ENCODE measurements at places on chromosomes 2 and 18. TPM values are rescaled to one million over a fixed set of nuclear protein-coding genes. Genes with fewer than 3 reads are reported as not detected.

DNA sequence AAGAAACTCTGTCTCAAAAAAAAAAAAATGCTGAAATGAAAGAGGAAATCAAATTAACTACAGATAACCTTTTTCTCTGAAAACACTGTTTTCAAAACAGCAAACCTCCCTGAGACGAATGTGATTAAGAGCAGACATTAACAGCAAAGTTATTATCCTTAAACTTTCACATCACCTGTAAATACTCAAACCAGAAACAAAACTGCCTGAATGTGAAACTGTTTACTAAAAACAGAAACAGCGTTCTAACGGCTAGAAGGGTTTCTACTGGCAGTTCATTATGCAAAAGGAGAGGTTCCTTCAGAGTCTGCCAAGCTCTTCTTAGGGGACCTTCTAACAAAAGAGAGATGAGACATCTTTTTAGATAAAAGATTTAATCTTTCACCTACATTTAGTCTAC is 45.9 kb downstream of the PNO1 start:
- no peak overlapping the region for H3K4me3 ChIP-seq
- H3K27me3 ChIP-seq: no peaks in the 10 kb centered on the region
- H3K27ac ChIP-seq: peak overlapping the region; percentile 57
- peaks cover 4% of the 10 kb centered on the region for H3K4me1 ChIP-seq
- DNase-seq: no peak
- no peaks in the 10 kb centered on the region for H3K36me3 ChIP-seq

DNA sequence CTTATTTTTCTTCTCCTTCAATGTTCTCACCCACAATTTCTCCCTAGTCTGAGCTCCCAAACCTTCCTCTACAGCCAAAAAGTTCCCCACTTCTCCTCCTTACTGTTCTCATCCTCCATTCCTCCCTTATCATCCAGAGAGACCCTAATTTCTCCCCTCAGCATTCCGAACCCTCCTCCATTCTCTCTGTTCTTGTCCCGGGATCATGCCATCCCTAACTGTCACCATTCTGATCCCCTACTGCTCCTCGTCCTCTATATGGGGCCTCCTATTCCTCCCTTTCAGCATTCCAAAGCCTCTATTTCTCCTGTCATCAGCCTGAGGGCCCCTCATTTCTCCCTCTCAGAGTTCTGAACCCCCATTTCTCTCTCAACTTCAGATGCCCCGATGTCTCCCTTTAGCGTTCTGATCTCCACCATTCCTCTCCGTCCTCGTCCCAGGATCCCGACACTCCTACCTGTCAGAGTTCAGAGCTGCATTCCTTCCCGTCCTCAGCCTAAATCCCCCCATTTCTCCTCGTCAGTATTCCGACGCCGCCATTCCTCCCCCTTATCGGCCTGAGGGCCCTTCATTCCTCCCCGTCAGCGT is 522 bp downstream of the MBD1 start:
- no peaks in the 10 kb centered on the region for H3K27me3 ChIP-seq
- H3K4me3 ChIP-seq: peak overlapping the region; percentile 89
- peaks cover 28% of the 10 kb centered on the region for H3K4me1 ChIP-seq
- DNase-seq: no peak
- peak overlapping the region; percentile 92 for H3K27ac ChIP-seq

- H3K4me1 ChIP-seq: no peaks in the 10 kb centered on the region
- H3K4me3 ChIP-seq: no peak overlapping the region
- no peaks in the 10 kb centered on the region for H3K36me3 ChIP-seq
- DNase-seq: no peak
Measured at GRCh38 chr2:73821227-73821626, 7.5 kb upstream of the STAMBP start.

- H3K27me3 ChIP-seq: no peaks in the 10 kb centered on the region
- H3K36me3 ChIP-seq: no peaks in the 10 kb centered on the region
- no peak overlapping the region for H3K27ac ChIP-seq
- peaks cover 8% of the 10 kb centered on the region for H3K4me1 ChIP-seq
- no peak overlapping the region for H3K4me3 ChIP-seq
Measured at GRCh38 chr2:181426672-181427071, 30.5 kb upstream of the ITGA4 start.

- H3K4me3 ChIP-seq: peak overlapping the region; percentile 24
- no peaks in the 10 kb centered on the region for H3K27me3 ChIP-seq
- peak overlapping the region; percentile 93 for H3K27ac ChIP-seq
- H3K36me3 ChIP-seq: peaks cover 16% of the 10 kb centered on the region
- DNase-seq: no peak
Measured at GRCh38 chr2:201127570-201127969, 11.6 kb downstream of the CFLAR start.

DNA sequence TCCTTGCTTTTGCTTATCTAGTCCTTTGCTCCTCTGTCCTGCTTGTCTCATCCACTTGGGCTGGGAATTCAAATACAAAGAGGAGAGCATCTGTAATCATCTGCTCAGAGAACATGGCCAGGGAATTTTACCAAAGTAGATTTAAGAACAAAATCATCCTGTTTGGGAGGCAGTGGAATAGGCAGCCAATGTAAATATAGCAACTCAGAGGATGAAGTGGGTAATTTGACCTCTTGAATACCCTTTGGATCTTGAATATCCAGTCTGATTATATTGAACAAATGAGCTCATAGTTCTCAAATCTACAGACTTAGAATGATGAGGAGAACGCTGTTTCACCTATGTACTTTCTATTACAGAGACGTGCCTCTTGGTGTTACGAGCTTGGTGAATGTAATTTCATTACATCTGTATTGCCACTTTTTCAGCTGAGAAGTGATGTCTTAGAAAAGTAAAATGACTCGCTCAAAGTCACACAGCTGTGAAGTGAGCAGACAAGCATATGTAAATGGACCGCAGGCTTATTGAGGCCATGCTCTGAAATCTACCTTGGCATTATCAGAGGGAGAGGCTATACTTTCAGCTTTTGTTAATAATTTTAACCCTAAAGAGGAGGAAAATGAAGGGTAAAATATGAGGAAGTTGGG is 266.3 kb downstream of the MTX2 start:
- H3K4me1 ChIP-seq: no peaks in the 10 kb centered on the region
- no peaks in the 10 kb centered on the region for H3K36me3 ChIP-seq
- H3K27ac ChIP-seq: no peak overlapping the region
- no peak for DNase-seq

DNA sequence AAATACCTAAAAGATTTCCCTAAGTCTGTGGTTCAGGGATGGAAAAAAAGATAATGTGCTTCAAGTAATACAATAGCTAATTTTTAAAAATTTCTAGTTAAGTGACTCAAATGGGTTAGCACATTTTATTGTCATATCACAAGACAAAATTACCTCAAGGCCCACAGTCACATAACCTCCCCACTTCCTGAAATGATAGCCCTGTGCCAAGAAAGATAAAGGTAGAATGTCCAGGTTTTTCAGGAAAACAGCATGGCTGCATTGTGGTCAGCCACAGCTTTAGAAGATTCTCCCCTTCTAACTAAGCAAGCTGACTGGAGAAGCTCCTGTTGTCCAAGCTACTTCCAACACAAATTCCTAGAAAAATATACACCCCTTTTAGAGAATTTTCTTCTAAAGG is 127.1 kb upstream of the SLC35G4 start:
- DNase-seq: no peak
- no peaks in the 10 kb centered on the region for H3K36me3 ChIP-seq
- H3K4me1 ChIP-seq: no peaks in the 10 kb centered on the region
- peaks cover 2% of the 10 kb centered on the region for H3K27me3 ChIP-seq

GRCh38 chr2:134333646-134334189 is 79.8 kb downstream of the MGAT5 start:
- H3K4me1 ChIP-seq: no peaks in the 10 kb centered on the region
- H3K4me3 ChIP-seq: no peak overlapping the region
- peaks cover 2% of the 10 kb centered on the region for H3K36me3 ChIP-seq
- no peak overlapping the region for H3K27ac ChIP-seq

DNA sequence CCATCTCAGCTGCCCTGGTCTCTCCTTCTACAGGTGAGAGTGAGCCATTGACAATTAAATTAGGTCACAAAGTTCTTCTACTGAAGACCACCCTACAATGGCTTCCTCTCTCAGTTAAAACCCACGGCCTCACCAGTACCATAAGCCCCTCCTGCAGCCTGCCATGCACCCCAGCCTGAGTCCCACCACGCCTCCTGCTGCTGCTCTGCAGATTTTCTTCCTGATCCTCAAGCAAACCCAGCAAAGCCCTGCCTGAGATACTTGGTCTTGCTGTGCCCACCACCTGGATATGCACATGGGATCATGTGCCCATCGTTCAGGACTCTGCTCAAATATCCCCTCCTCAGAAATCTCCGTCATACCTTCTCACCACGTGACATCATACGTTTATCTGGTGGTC is 696.6 kb downstream of the RNF144A start:
- H3K4me3 ChIP-seq: no peak overlapping the region
- no peaks in the 10 kb centered on the region for H3K36me3 ChIP-seq
- no peaks in the 10 kb centered on the region for H3K4me1 ChIP-seq
- no peak for DNase-seq
- no peak overlapping the region for H3K27ac ChIP-seq

- no peaks in the 10 kb centered on the region for H3K4me1 ChIP-seq
- no peak overlapping the region for H3K4me3 ChIP-seq
- DNase-seq: no peak
- no peaks in the 10 kb centered on the region for H3K27me3 ChIP-seq
Measured at GRCh38 chr2:140863713-140864112, 1267.1 kb downstream of the LRP1B start.

- no peak overlapping the region for H3K4me3 ChIP-seq
- no peak overlapping the region for H3K27ac ChIP-seq
- no peaks in the 10 kb centered on the region for H3K36me3 ChIP-seq
- peaks cover 6% of the 10 kb centered on the region for H3K4me1 ChIP-seq
Measured at GRCh38 chr2:106890606-106891005, 4.6 kb upstream of the ST6GAL2 start.

GRCh38 chr2:66362701-66363100 is 72.2 kb upstream of the MEIS1 start:
- H3K4me3 ChIP-seq: no peak overlapping the region
- H3K36me3 ChIP-seq: no peaks in the 10 kb centered on the region
- H3K4me1 ChIP-seq: no peaks in the 10 kb centered on the region
- no peak overlapping the region for H3K27ac ChIP-seq
- H3K27me3 ChIP-seq: no peaks in the 10 kb centered on the region

- no peaks in the 10 kb centered on the region for H3K36me3 ChIP-seq
- H3K4me3 ChIP-seq: no peak overlapping the region
- H3K27ac ChIP-seq: no peak overlapping the region
- H3K4me1 ChIP-seq: no peaks in the 10 kb centered on the region
- no peaks in the 10 kb centered on the region for H3K27me3 ChIP-seq
Measured at GRCh38 chr2:42913280-42913878, 121.0 kb upstream of the HAAO start.

GRCh38 chr2:67628892-67629291 is 231.8 kb downstream of the ETAA1 start:
- no peaks in the 10 kb centered on the region for H3K27me3 ChIP-seq
- H3K36me3 ChIP-seq: no peaks in the 10 kb centered on the region
- H3K4me1 ChIP-seq: no peaks in the 10 kb centered on the region
- H3K27ac ChIP-seq: no peak overlapping the region
- DNase-seq: no peak

DNA sequence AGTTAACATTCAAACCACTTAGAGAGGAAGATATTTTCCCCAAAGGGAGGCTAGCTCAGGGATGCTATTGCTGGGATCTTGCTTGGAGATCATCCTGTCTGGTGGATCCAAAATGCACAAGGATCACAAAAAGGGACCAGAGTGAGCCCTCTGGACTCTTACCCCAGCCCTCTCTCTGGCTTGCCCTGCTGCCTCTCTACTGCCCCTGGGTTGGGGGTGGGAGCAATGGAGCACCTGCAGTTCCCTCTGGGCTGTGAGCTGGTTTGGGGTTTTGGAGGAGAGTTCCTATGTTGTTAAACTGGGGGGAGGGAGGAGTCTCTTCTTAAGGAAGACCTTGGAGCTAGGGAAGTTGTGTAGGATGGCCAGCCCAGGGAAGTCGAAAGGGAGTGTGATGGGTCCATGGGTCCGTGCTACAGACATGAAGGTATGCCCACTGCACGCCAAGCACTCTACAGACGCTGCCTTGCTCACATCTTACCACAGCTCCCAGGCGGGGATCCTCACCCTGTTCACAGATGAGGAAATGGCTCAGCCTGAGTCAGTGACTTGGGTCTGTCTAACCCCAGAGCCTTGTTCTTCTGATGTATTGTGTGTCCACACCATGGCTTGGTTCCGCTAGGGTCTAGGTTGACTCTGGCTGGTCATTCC is 3.8 kb downstream of the LBH start:
- peak overlapping the region; percentile 39 for H3K27ac ChIP-seq
- peak overlapping the region; percentile 90 for H3K4me3 ChIP-seq
- DNase-seq: no peak

DNA sequence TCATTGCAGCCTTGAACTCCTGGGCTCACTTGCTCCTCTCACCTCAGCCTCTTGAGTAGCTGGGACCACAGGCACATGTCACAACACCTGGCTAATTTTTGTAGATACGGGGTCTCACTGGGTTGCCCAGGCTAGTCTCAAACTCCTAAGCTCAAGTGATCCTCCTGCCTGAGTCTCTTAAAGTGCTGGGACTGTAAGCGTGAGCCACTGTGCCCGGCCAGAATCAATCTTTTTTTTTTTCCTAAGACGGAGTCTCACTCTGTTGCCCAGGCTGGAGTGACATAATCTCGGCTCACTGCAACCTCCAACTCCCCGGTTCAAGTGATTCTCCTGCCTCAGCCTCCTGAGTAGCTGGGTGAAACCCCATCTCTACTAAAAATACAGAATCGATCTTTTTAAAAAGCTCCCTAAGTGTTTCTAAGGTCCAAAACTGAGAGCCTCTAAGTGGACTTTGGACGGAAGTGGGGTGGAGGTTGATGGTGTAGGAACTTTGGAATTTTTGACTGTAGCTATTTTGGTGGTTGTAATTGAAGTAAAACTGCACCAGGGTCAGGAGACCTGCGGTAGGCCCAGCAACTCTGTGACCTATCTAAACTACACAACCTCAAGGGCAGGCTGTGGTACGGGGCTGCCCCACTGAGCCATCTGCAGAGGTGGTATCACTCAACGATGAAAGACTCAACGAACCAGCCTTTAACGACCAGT is 82.9 kb downstream of the POLR1A start:
- peaks cover 3% of the 10 kb centered on the region for H3K4me1 ChIP-seq
- H3K36me3 ChIP-seq: peaks cover 25% of the 10 kb centered on the region
- H3K27me3 ChIP-seq: no peaks in the 10 kb centered on the region
- H3K4me3 ChIP-seq: no peak overlapping the region
- no peak overlapping the region for H3K27ac ChIP-seq

DNA sequence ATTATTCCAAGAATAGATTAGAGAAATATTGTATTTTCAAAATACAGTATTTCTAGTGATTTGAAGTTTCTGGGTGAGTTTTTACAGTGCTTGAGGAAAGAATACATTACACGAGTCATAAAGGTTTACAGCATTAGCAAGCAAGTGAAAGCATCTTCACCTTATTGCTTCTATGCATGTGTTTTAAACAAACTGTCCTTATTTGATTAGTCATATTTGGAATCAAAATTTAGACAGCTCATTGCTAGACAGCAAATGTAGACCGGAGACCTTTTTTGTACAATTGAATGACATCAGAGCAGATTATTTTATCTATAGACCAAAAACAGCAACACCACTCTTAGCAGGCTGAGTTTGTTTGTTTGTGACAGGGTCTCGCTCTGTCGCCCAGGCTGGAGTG is 69.2 kb downstream of the FAM161A start:
- H3K4me1 ChIP-seq: no peaks in the 10 kb centered on the region
- DNase-seq: no peak
- no peak overlapping the region for H3K4me3 ChIP-seq
- no peaks in the 10 kb centered on the region for H3K27me3 ChIP-seq
- no peaks in the 10 kb centered on the region for H3K36me3 ChIP-seq
- H3K27ac ChIP-seq: no peak overlapping the region

Gene VIT
- total RNA-seq: 1.9 TPM

Gene IGFBP2
- not detected for total RNA-seq

Gene CRYBA2
- not detected for total RNA-seq
